ENCODE measurements at places on chromosomes 4 and X.
A peak's percentile ranks its signal among the peaks of the same experiment; 100 is the strongest.

DNA sequence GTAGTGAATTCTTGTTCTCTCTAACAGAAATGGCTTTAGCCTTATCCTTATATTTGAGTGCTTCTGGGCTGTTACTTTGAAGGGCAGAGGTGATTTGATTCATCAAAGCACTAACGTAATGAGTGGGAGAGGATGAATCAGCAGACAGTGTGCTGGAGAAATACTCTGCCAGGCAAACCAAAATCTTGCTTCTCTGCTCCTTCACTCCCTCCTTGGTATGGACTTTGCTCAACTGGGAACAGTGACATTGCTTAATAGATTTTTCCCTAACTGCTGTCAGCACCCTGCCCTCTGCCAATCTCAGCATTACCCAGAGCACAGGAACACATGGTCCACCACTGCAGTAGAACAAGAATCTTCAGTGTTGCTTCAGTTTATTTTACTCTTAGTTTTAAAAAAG lies 56.0 kb downstream of the PDLIM5 start:
- ATAC-seq: peak; percentile 98

- peak; percentile 92 for ATAC-seq
Observed at GRCh38 chrX:56268888-56269287, 36.7 kb downstream of the KLF8 start.

GRCh38 chrX:12985331-12985730 lies 10.4 kb downstream of the TMSB4X start:
- ATAC-seq: peak; percentile 50

- no peak for ATAC-seq
Observed at GRCh38 chr4:101028886-101029285, 318.4 kb downstream of the PPP3CA start.

- no peak for ATAC-seq
Observed at GRCh38 chr4:5374592-5374991, 323.3 kb downstream of the STK32B start.

- ATAC-seq: no peak
Observed at GRCh38 chr4:27057053-27057452, 196.4 kb downstream of the STIM2 start.

DNA sequence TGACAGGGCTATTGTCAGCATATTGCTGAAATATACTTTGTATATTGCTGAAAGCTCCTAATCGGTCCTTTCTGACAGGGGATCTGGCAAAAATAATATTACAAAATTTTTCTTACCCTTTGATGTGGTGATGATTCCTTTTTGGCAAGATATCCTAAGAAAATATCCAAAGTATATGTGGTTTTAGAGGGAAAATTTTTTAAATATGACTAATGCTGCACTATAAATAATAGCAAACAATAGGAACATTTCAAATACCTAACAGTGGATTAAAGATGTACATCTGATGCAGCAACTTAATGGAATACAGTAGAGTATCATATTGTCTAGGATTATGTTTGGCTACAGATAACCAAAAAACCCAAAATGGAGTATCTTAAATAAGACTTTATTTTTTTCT lies 49.6 kb downstream of the RRAGB start:
- ATAC-seq: no peak

DNA sequence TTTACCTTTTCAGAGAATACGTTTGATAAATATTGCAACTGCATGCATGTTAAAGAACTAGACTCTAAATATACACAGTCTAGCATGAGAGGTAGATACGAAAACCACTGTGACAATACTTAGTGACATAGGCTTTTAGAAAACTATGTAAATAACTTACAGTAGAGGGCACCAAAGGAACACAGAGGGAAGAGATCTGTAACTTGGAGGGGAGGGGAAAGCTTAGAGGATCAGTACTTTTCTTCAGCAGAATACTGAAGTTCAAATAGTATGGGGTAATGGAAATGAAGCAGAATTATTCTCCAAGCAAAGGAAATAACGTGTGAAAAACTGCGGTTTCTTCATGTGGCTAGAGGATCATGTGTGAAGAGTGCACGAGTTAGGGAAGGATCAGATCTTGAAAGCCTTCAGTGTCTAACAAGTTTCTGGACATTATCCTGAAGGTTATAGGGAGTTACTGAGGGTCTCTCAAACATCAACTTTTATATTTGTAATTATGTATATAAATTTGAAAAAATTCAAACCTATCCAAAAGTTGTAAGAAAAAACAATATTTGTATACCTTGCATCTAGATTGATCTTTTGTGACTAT lies 264.3 kb downstream of the NPFFR2 start:
- no peak for ATAC-seq

GRCh38 chr4:119271361-119272085 lies 50.4 kb downstream of the FABP2 start:
- ATAC-seq: no peak

- ATAC-seq: no peak
Observed at GRCh38 chr4:7430368-7430964, 4.3 kb downstream of the PSAPL1 start.

- no peak for ATAC-seq
Observed at GRCh38 chr4:186168750-186169149, 22.6 kb upstream of the CYP4V2 start.

DNA sequence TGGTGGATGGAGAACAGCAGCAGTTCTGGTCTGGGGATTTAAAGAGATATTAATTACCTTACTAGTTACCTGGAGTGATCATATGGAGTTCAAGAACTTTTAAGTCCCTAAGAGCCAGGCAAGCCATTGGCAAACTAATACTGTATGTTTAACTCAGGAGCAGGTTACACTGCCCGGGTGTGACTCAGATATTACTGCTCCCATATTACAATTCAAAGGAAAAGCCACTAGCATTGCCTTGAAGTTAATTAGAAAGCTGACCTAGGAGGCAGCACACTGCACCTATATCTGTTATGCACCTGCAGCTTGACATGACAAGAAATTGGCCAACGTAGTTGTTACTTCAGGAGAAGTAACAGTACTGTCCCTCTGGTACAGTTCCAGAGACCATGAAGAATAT lies 47.2 kb downstream of the GRK4 start:
- ATAC-seq: no peak

DNA sequence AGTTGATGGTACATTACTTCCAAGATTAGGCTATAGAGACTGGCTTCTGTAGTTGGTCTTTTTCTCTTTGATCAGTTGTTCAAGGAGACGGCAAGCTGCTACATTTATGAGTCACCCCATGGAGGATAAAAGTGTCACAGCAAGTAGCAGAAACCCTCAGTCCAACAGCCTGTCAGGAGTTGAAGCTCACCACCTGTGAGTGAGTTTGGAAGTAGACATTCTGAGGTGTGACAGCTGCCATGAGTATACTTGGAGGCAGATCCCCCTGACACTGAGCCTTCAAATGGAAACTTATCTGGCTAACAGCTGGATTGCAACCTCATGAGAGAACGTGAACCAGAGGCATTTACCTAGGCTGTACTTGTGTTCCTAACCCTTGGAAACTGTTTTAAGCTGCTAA lies 68.0 kb downstream of the CCNG2 start:
- no peak for ATAC-seq

DNA sequence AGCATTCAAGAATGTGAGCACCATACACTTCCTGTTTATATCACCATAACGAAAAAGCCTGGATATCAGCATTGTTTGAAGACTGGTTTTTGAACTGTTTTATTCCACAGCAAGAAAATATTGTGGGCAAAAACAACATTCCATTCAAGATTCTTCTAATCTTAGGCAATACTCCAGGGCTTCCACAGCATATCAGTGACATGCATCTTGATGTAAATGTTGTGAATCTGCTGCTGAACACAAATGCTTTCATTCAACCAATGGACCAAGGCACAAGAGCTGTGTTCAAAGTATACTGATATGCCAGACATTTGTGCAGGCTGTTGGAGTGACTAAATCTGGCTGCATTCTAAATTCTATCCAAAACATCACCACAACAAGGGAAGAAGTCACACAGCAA lies 260.1 kb upstream of the ETNPPL start:
- ATAC-seq: no peak

- ATAC-seq: no peak
Observed at GRCh38 chrX:70635669-70636068, 191.0 kb downstream of the DLG3 start.

DNA sequence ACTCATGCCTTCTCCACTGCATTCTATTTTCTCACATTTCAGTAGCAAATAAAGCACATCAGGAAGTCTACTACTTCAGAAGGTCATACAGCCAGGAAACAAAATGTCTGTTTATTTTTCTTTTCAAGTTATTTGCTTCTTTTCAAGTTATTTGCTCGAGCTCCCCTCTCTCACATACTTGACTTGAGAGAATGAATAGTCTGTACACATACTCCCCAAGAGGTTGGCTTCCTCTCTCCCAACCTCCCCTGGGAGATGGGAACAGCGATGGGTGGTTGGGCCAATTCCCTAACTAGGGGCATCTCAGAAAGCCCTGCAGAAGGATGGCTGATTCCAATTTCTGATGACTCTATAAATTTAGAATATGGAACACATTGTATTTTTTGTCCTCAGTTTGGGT lies 64.7 kb upstream of the PTPN13 start:
- ATAC-seq: no peak
